Subcutaneous adipose tissue (tissue), 4 donors: ENCODE measurements at places on chromosomes 3 and 15. TPM values are rescaled to one million over a fixed set of nuclear protein-coding genes. Genes with fewer than 3 reads are reported as not detected.

EFL1 gene
- total RNA-seq = 12.2 TPM

MYO5C gene
- 61.8 TPM for total RNA-seq

OR5K3 gene
- total RNA-seq = not detected

FBXL22 gene
- not detected for total RNA-seq

DPPA2 gene
- total RNA-seq = not detected

BDH1 gene
- total RNA-seq = 15.5 TPM

ARHGEF26 gene
- total RNA-seq = 45.2 TPM

LRTM1 gene
- not detected for total RNA-seq

NRROS gene
- 22.3 TPM for total RNA-seq

TMEM212 gene
- total RNA-seq = not detected

PLAAT1 gene
- total RNA-seq = 0.66 TPM

C3orf20 gene
- total RNA-seq = 0.16 TPM

GPR62 gene
- total RNA-seq = not detected

FANCD2OS gene
- total RNA-seq = not detected

NR2F2 gene
- total RNA-seq = 21.5 TPM

CIDEC gene
- 684 TPM for total RNA-seq
